ENCODE measurements at places on chromosomes 7 and 10. TPM values are rescaled to one million over a fixed set of nuclear protein-coding genes. Genes with fewer than 3 reads are reported as not detected.

The CLEC2L gene
- total RNA-seq = not detected

GRCh38 chr10:30854656-30855055 is 177.0 kb downstream of the ZNF438 start:
- no peak overlapping the region for H3K4me3 ChIP-seq
- H3K4me1 ChIP-seq = peaks cover 11% of the 10 kb centered on the region
- H3K27me3 ChIP-seq = no peaks in the 10 kb centered on the region

DNA sequence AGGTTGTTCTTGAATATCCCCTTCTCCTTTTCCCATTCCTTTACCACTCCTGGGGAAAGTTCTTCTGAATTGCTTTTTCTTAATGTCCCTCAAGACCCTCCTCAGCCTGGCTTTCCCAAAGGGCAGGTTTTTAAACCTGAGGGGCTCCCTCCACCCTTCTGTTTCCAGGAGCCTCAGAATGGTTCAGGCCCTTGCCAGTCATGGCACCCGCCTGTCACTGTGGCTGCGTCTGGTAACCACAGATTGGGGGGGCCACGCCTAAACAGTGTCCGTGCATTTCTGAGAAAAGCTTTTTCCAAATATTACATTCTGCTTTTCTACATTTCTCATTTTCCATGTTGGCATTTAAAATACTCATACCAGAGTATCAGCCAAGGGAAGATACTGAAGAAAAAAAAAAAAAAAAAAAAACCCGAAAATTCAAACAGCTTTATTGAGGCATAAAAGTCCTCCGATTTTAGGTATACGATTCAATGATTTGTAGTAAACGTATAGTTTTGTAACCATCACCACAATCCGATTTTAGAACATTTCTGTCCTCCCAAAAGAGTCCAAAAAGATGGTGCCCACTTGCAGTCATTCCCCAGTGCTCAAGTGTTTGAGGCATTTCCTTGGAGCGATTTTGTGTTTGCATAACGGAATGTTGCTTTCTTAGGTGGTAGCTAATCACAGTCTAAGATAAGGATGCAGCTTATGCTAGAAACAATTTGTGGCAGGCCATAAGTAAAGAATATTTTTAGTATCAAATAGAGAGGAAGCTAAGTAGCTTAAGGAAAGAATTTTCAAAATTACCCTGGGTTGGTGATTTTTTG is 22.1 kb downstream of the HKDC1 start:
- no peaks in the 10 kb centered on the region for H3K36me3 ChIP-seq
- no peak overlapping the region for H3K4me3 ChIP-seq
- DNase-seq = no peak

The CTAGE4 gene
- total RNA-seq = not detected

The PTN gene
- 70.6 TPM for total RNA-seq

DNA sequence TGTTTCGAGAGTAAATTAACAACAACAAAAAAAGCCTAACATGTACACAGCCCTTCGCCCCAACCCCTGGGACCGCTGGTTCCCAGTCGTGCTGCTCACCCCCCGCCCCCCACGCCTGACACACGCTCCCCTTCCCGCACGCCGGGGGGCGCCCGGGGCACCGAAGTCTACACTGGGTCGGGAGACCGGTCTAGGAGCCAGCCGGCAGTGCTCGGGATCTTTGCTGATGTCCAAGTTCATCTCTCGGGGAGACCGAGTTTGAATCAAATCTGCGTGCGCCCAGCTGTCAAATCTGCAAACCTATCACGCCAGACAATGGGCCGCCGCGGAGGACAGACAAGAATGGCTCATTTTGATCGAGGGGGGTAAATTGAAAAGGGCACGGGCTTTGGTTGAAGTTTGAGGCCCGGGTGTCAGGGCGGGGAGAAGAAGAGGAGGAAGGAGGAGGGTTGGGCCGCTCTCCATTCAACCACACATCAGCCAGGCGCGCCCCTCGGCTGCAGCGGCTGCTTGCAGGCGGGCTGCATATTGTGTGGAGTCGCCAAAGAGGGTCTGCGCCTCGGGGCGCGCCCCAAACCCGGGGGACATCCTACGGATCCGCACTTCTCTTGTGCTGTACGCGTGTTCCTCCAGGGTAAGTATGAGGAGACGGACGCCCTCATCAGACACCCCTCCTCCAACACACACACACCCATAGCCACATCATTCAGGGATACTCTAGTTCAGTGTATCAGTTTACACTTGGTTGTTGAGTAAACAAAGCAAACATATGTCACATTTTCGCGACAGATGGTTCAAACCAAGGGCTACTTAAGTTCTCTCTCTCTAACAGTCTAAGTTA is 1.3 kb upstream of the GFRA1 start:
- peak; percentile 65 for DNase-seq
- H3K4me3 ChIP-seq = peak overlapping the region; percentile 55
- H3K27ac ChIP-seq = no peak overlapping the region
- no peaks in the 10 kb centered on the region for H3K36me3 ChIP-seq
- peaks cover 17% of the 10 kb centered on the region for H3K27me3 ChIP-seq
- peaks cover 28% of the 10 kb centered on the region for H3K4me1 ChIP-seq

The SPDYE2B gene
- not detected for total RNA-seq

GRCh38 chr10:47379445-47379785 is 4.7 kb downstream of the ZNF488 start:
- no peak for DNase-seq
- H3K27me3 ChIP-seq = no peaks in the 10 kb centered on the region
- H3K27ac ChIP-seq = no peak overlapping the region
- no peak overlapping the region for H3K4me3 ChIP-seq
- H3K4me1 ChIP-seq = peaks cover 7% of the 10 kb centered on the region

The FFAR4 gene
- total RNA-seq = not detected

The ADCYAP1R1 gene
- not detected for total RNA-seq

- peaks cover 19% of the 10 kb centered on the region for H3K4me1 ChIP-seq
- H3K36me3 ChIP-seq = no peaks in the 10 kb centered on the region
- H3K4me3 ChIP-seq = no peak overlapping the region
- peak overlapping the region; percentile 69 for H3K27ac ChIP-seq
Measured at GRCh38 chr7:21580073-21580521, 37.3 kb downstream of the DNAH11 start.

GRCh38 chr7:113109718-113110117 is 8.6 kb downstream of the SMIM30 start:
- H3K4me3 ChIP-seq = no peak overlapping the region
- DNase-seq = no peak
- no peak overlapping the region for H3K27ac ChIP-seq
- H3K27me3 ChIP-seq = no peaks in the 10 kb centered on the region

- H3K27ac ChIP-seq = no peak overlapping the region
- H3K27me3 ChIP-seq = no peaks in the 10 kb centered on the region
- no peak for DNase-seq
- 0 out of 2 replicates have a peak, but pooled peaks cover 10% of the 10 kb centered on the region for H3K36me3 ChIP-seq
Measured at GRCh38 chr7:30647589-30648364, 34.5 kb downstream of the CRHR2 start.

DNA sequence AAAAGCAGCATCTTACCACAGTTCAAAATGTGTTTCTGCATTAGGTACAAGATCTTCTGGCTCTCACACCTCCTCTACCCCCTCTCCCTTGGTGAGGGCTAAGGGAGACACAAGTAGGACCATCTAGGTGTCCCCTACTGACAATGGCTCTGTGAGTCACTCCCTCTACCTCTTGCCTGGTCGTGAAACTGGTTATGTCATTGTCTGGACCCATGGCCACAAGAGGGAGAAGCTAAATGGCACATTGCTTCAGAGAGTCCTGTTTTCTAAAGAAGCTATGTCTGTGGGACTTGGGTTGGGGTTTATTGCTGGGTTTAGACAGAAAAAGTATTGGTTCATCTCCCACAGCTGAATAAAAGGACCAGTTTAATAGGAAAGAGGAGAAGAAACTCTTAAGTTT is 4.0 kb upstream of the PLXNA4 start:
- no peak for DNase-seq
- no peak overlapping the region for H3K27ac ChIP-seq
- peaks cover 40% of the 10 kb centered on the region for H3K27me3 ChIP-seq
- H3K36me3 ChIP-seq = no peaks in the 10 kb centered on the region

The KCND2 gene
- not detected for total RNA-seq

DNA sequence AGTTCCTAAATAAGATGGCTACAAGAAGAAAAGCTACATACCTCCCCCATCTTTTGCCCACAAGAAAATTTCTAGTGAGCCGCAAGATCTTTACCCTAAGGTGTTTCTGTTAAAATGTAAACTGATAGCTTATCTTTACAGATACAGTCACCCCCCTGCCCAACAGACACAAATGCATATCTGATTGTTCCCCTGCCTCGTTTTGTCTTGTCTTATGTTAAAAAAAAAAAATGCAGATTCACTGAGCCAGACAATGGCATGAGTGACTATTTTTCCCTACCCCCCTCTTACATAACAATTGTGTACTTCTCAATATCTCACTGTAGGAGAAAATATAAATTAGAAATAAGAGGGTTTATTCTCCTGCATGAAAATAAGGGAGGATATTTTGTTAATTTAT is 8.5 kb downstream of the ZNF138 start:
- peaks cover 32% of the 10 kb centered on the region for H3K36me3 ChIP-seq
- peaks cover 16% of the 10 kb centered on the region for H3K4me1 ChIP-seq
- H3K4me3 ChIP-seq = no peak overlapping the region
- H3K27me3 ChIP-seq = no peaks in the 10 kb centered on the region
- no peak overlapping the region for H3K27ac ChIP-seq

DNA sequence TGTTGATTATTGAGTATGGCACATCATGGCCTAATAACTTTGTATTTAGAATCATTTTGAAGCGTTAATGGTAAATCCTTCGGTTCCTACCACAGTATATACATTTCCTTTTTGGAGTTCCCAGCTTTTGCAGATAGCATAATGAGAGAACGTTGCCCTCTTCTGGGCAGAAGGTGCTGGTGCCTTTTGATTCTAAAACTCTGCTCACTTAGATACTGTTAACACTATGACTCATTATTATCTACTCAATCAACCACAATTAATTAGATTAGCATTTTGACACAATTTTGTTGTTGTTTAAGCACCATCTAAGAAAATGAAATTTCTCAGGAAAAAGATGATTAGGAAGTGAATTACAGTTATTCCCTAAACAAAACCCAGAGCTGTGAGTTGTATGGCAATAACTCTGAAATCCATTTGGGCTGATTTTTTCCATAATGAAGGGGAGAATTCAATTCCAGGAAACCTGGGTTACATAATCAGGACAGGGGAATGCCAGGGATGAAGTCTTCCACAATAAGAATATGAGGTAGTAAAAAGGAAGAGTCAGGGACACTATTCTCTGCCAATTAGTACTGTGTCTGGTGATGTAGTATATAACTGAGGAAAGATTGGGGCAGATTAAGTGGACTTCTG is 11.5 kb upstream of the DLD start:
- no peak overlapping the region for H3K4me3 ChIP-seq
- no peaks in the 10 kb centered on the region for H3K27me3 ChIP-seq
- no peaks in the 10 kb centered on the region for H3K36me3 ChIP-seq
- DNase-seq = peak; percentile 55
- H3K27ac ChIP-seq = no peak overlapping the region

GRCh38 chr10:308572-309085 is 173.4 kb downstream of the ZMYND11 start:
- H3K4me1 ChIP-seq = no peaks in the 10 kb centered on the region
- DNase-seq = peak; percentile 25

DNA sequence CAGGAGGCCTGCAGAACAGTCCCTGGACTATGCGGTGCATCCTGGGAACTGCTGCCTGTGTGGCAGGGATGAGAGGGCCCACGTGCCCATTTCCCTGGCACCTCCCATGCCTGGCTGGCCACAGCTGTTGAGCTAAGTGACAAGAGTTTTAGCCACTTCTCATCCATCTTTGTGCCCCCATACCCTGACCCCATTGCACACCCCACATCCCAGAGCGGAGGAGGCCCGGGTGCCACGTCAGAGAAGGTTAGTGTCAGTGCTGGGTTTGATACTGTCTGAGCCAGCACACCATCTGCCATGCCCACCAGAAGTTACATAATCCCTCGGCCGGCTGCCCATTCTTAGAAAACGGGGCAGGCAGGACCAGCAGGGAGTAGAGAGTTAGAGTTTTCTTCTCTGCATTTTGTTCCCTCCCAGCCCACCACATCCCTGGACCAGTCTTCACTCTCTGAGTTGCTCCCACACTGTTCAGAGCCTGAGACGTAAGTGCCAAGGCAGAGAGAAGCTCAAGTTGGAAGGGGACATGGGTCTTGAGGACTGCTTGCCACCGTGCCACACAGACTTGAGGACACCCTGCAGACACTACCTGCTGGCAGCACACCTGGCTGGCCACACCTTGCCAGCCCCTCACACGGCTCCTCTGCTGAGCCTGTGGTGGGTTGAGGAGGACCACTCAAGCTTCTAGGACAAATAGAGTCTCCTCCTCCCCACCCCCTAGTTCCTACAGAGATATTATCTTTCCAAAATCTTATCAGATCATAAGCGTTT is 13.1 kb downstream of the UNC5B start:
- no peak overlapping the region for H3K4me3 ChIP-seq
- H3K27me3 ChIP-seq = no peaks in the 10 kb centered on the region
- peaks cover 8% of the 10 kb centered on the region for H3K4me1 ChIP-seq
- H3K36me3 ChIP-seq = no peaks in the 10 kb centered on the region

DNA sequence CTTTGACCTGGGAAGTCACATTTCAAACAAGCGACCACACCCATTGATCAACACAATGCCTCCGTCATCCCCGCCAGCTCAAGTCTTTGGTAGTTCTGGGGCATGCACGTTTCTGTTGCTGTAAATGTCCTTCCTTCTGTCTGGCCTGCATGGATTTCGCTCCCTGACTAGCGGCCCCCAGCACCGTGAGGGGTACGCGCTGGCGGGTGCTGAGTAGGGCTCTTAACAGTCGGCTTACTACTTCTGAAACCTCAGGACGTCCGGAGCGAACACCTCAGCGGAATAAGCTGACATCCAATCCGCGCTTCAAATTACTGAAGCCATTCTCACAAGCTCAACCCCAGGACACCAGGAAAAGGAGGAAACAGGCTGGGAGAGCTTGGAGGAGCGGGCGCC is 505 bp downstream of the NUDCD3 start:
- H3K27me3 ChIP-seq = no peaks in the 10 kb centered on the region
- peak overlapping the region; percentile 71 for H3K4me3 ChIP-seq
- H3K36me3 ChIP-seq = peaks cover 20% of the 10 kb centered on the region
- no peak for DNase-seq
- H3K4me1 ChIP-seq = peaks cover 10% of the 10 kb centered on the region

DNA sequence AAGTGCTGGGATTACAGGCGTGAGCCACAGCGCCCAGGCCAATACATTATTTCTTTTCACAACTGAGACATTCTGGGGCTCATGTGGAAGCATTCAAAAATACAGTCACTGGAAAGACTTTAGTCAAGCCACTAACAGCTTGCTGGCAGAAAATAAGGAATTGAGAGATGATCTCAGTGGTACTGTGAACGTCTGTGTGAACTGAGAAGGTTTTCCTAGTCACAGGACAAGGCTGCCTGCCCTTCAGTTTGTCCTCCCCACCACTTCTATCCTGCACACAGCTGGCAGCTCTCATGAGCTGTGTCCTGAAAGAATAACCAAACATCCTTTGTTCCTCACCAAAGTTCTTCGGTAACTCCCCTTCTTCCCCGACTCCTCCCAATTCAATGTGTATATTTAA is 31.3 kb upstream of the ITGA8 start:
- H3K27ac ChIP-seq = no peak overlapping the region
- no peaks in the 10 kb centered on the region for H3K36me3 ChIP-seq
- DNase-seq = no peak
- peaks cover 5% of the 10 kb centered on the region for H3K27me3 ChIP-seq
- H3K4me3 ChIP-seq = no peak overlapping the region

DNA sequence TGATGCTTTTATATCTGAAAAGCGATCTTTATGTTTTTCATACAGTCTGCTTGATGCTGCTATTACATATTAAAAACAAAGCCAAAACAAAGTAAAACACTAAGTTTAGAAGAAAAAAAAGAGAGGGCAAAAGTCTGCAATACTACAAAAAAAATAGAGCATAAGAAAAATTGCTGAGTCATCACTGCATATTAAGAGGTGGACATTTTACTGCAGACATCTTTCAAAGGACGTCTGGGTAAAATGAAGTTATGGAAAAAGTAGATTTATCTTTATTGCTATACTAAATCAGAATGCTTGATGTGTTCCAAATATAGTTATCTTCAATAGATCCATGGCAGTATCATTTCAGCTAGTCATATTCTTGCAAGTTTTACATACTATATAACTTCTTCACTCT is 172.0 kb downstream of the MAGI2 start:
- DNase-seq = no peak
- no peak overlapping the region for H3K4me3 ChIP-seq
- H3K27ac ChIP-seq = peak overlapping the region; percentile 97

All from SJSA1 (cell line).